ENCODE measurements at places on chromosomes 2 and 18. TPM values are rescaled to one million over a fixed set of nuclear protein-coding genes. Genes with fewer than 3 reads are reported as not detected.

DNA sequence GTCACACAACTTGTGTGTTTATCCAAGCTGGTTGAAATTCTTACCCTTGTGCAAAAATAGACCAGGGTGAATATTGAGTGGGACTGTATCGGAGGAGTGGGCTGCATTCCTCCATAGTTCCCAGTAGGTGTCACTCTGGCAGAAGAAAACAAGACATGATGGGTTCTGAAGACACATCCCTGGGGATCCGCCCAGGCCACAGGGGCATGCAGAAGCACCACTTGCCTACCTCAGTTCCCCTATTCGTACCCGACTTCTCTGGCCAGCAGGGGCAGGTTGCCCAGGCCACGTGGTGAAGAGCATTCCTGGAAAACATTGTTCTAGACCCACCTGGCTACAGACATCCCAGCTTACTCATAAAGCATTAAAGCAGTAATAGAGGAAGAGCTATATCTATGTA is 168.2 kb downstream of the FAM210A start:
- peak; percentile 38 for DNase-seq
- H3K36me3 ChIP-seq, result no peaks in the 10 kb centered on the region
- H3K4me1 ChIP-seq, result no peaks in the 10 kb centered on the region
- H3K27ac ChIP-seq, result no peak overlapping the region
- H3K27me3 ChIP-seq, result no peaks in the 10 kb centered on the region

Gene ALLC
- not detected for polyA plus RNA-seq

DNA sequence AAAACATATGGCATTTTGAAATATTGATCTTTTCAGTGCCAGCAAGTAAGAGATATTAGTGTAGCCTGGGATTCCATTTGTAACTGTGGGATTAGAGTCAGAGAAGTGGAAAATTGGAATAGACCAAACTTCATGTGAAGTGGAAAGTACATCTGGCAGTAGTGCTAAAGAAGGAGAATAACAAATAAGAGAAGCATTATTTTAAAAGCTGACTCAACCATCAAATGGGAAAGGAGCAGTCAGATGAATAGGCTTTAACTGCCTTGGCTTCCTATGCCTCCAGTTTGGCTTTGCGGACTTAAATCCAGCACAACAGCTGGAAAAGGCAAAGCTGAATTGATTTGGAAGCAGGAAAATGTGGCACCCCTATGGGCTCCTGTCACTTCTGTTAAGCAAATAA is 623.1 kb downstream of the TSN start:
- H3K4me1 ChIP-seq, result no peaks in the 10 kb centered on the region
- no peak for DNase-seq
- no peaks in the 10 kb centered on the region for H3K27me3 ChIP-seq
- no peak overlapping the region for H3K27ac ChIP-seq
- H3K36me3 ChIP-seq, result no peaks in the 10 kb centered on the region

Gene NYAP2
- 0.40 TPM for polyA plus RNA-seq

Gene ZNF396
- polyA plus RNA-seq, result 2.8 TPM

GRCh38 chr2:157497638-157498314 is 53.9 kb upstream of the CYTIP start:
- H3K27ac ChIP-seq, result no peak overlapping the region
- DNase-seq, result peak; percentile 41
- H3K27me3 ChIP-seq, result no peaks in the 10 kb centered on the region
- H3K36me3 ChIP-seq, result no peaks in the 10 kb centered on the region

DNA sequence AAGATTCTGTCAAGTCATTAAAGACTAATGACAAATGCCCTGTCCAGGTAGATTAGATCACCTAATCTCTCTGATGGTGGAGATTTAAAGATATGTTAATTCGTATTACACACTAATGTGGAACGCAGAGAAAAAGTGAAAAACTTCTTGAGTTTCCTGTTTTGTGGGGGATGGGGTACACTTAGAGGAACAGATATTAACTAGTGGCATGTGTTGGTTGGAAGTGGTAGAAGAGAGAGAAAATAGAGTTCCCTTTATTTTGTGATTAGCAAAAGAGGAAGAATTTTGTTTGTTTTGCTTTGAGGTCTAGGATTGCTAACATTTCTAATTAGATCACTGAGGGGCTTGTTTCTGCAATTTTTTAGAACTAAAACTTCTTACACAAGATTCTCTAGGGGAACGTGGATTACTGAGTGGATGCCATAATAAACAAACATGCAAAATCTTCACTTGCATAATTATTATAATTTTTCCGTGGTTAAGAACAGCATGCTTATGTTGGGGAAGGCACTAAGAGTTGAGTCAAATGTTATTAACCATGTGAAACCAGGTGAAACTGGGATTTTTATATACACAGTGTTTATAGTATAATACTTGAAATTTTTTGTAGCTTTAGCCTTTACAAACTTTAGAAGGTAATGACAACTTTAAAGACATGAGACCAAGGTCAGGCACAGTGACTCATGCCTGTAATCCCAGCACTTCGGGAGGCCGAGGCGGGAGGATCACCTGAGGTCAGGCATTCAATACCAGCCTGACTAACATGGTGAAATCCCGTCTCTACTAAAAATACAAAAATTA is 97.4 kb upstream of the STK17B start:
- no peaks in the 10 kb centered on the region for H3K36me3 ChIP-seq
- no peak overlapping the region for H3K4me3 ChIP-seq
- H3K4me1 ChIP-seq, result peaks cover 15% of the 10 kb centered on the region
- no peak overlapping the region for H3K27ac ChIP-seq
